ENCODE measurements at places on chromosomes 4 and X.

DNA sequence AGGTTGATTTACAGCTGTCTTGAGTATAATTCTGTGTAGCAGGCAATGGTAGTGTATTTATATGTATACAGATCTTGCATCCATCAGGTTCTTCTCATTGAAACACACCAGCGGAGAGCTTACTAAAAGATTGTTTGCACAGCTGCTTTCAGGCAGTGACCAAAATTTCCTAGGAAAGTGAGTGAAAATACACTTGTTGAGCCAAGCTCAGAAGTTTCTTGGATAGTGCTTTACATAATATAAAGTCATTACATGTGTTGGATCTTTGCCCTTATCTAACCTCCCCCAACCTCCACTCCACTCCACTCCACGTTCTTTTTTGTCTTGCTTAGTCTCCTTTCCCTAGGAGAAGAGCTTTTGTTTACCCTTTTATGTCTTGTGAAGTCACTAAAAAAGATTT, 34.1 kb downstream of the CNKSR2 start:
- no peaks in the 10 kb centered on the region for H3K27me3 ChIP-seq
- H3K36me3 ChIP-seq, result peaks cover 2% of the 10 kb centered on the region
- DNase-seq, result no peak
- H3K27ac ChIP-seq, result no peak overlapping the region

DNA sequence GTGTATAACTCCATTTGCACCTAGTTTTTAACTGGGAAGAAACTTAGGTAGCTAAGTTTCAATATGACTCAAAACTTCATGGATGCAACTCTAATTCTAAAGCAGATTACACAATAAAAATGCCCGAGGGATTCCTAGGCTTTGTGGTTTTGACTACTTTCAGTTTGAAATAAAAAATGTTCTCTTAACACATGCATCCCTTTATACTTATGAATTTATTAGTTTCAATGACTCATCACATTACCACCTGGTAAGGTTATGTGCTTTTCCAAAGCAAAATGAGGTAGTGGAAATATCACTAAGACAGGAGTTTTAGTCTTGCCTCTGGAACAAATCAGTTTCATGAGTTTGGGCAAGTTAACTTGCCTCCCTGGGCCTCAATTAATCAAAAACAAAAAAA, 125.5 kb downstream of the OPHN1 start:
- no peak overlapping the region for H3K4me3 ChIP-seq
- no peak for DNase-seq
- no peak overlapping the region for H3K27ac ChIP-seq
- H3K36me3 ChIP-seq, result no peaks in the 10 kb centered on the region
- no peaks in the 10 kb centered on the region for H3K4me1 ChIP-seq

GRCh38 chrX:4314586-4314985, 601.1 kb upstream of the PRKX start:
- no peaks in the 10 kb centered on the region for H3K4me1 ChIP-seq
- H3K27ac ChIP-seq, result no peak overlapping the region
- no peaks in the 10 kb centered on the region for H3K27me3 ChIP-seq
- no peaks in the 10 kb centered on the region for H3K36me3 ChIP-seq
- DNase-seq, result no peak

GRCh38 chrX:28177202-28177601, 196.0 kb upstream of the DCAF8L1 start:
- H3K27ac ChIP-seq, result no peak overlapping the region
- no peak overlapping the region for H3K4me3 ChIP-seq
- no peaks in the 10 kb centered on the region for H3K36me3 ChIP-seq
- no peaks in the 10 kb centered on the region for H3K4me1 ChIP-seq
- DNase-seq, result no peak

All from activated T-helper 1 cell treated with anti-CD3 and anti-CD28 coated beads, Interleukin-12 subunit alpha, Interleukin-12 subunit beta, Interleukin-2, Interleukin-4 antibody, amounts not matched to agents 30 ng/mL and 10 ng/mL and 1 ng/mL, durations not matched to agents 14 hours and 24 hours and 36 hours (primary cell).